ENCODE measurements at places on chromosomes 4 and X.

- no peak for DNase-seq
These were observed 50.9 kb downstream of the IDS start for GRCh38 chrX:149453906-149454822.

DNA sequence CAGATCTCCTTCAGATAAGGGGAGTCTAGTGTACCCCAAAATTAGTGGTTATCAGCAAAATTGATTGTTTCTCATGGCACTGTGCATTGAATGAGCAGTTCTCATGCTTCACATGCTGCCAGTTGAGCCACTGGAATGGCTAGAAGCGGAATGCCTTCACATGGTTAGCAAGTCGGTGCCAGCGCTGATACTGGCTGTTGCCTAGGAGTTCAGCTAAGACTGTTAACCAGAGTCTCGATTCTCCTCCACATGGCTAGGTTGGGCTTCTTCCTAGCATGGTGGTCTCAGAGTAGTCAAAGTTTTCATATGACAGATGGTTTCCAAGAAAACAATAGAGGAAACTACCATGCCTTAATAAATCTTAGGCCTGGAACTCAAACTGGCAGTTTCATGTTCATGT, 12.2 kb downstream of the ANTXR2 start:
- no peak for DNase-seq

DNA sequence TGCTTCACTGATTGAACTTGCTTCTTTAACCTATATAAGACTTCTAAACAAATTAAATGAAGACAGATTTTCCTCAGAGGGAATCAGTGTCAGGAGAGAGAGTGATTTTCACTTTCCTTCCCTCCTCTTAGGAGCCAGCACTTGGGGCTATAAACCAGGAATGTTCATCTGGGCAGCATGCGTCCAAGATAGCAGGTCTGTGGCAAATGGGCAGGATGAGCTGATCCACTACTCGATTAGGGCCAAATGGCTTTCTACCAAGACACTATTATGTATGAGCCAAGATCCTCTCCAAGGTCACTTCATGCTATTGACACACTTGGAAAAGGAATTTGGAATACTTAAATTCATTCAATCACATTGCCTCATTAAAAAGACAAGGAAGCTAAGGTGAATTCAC, 203.9 kb upstream of the GRID2 start:
- DNase-seq = no peak

GRCh38 chrX:68997511-68997910, 167.7 kb downstream of the PJA1 start:
- DNase-seq = no peak

DNA sequence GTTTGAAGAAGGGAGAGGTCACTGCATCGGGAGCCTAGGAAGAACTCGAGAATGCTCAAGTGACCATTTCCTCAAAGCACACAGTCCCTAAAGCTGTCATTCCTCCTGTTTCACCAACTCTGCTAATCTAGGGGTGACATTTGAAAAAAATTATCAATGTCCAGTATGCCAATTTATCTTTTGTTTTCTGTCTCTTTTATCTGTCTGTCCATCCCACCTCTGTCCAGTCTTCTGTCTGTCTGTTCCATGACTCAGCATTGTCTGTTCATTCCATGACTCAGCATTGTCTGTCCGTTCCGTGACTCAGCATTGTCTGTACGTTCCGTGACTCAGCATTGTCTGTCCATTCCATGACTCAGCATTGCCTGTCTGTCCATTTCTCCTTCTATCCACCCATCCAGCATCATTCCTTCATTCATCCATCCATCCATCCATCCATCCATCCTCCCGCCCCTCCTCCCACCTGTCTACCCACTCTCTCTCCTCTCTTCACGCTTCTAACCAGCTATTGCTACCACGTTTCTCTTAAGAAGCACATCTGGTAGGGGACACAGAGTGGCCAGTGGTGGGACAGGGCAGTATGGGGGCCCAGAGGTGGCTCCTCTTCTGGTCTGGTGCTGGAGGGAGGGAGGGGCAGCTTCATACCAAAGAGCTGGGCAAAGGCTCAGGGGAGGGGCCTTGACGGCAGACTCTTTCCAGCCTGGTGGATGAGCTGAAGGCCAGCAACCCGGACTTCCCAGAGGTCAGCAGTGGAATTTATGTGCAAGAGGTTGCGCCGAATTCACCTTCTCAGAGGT, 34.1 kb downstream of the HTRA3 start:
- peak; percentile 33 for DNase-seq

GRCh38 chrX:150197388-150197787, 165.7 kb upstream of the MAMLD1 start:
- DNase-seq = no peak

GRCh38 chr4:25343671-25344070, 31.1 kb downstream of the ZCCHC4 start:
- no peak for DNase-seq

GRCh38 chr4:168979338-168979737, 30.7 kb downstream of the CBR4 start:
- no peak for DNase-seq

- no peak for DNase-seq
These were observed 25.5 kb downstream of the INTS12 start for GRCh38 chr4:105683038-105683437.

DNA sequence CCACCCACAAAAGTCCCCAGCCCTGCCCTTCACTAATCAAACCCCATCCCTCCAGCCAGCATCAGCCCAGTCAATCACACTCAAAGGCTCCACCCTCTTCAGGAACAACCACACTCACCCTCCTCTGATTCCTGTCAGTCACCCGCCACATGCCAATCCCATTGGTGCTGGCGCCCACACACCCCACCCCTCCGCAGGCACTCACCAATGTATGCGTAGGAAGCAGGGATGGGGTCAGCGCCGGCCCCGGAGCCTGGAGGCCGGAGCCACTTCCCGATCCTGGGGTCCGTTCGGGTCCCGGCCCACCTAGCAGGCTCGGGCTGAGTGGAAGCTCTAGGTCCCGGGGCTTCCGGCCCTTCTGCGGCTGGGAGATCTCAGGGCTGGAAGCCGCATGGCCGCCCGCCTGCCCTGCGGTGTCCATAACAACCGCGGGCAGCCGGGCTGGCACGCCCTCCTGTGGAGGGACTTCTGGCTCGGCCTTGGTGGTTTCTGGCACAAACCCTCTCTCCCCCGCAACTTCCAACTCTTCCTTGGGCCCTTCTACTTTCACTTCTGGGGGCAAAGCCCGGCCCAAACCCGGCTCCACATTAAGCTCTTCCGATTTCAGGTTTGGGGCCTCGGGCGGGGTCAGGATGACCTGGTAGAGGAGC, 7.9 kb upstream of the CFP start:
- DNase-seq = peak; percentile 76

GRCh38 chrX:69136546-69137331, 28.5 kb downstream of the PJA1 start:
- DNase-seq = no peak

DNA sequence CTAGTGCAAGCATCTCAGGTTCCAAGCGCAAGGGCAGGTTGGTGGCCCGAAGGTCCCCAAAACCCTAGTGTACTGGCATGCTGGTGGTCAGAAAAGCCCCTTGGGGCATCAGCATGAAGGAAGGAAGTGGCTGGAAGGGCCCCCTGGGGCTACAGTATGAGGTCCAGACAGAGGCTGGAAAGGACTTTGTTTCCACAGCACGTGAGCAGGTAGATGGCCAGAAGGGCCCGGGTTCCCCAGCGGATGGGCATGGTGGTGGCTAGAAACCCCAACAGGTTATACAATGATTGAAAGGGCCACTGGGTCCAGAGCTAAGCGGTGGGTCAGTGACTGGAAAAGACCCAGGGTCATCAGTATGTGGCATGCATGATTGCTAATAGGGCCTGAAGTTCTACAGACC, 34.7 kb upstream of the DCAF8L1 start:
- no peak for DNase-seq

DNA sequence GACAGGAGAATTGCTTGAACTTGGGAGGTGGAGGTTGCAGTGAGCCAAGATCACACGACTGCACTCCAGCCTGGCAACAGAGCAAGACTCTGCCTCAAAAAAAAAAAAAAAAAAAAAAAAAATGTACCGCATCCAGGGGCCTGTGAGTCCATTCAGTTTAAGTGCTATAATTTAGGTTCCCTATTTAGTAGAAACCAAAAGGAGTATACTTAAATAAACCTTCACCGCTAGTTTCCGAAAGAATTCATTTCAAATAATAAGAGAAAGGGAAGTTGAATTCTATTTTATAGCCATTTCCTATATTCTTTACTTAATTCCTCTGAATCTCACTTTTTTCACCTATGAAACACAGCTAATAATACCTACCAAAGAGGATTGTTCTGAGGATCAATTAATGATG, 20.8 kb upstream of the LRBA start:
- no peak for DNase-seq

- DNase-seq = no peak
These were observed 102.1 kb downstream of the ANOS1 start for GRCh38 chrX:8629871-8630270.

DNA sequence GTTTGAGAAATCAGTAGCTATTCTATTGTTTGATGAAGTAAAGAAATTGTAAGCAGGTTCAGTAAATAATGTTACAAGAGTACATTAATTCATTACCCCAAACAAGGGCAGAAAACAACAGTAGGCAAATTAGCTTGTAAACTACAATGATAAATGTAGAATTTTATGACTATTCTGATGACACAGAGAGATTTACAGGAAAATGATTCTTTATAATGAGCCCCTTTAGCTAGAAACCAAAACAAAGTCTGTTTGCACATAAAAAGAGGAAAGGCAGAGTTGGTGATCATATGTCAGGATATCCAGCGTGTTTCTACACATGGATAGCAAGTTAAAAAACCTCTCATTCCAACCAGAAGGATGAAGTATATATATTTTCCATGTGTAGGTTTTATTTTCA, 204.8 kb downstream of the CFAP299 start:
- DNase-seq = no peak

- DNase-seq = no peak
These were observed 23.8 kb upstream of the PLK4 start for GRCh38 chr4:127856813-127857447.

DNA sequence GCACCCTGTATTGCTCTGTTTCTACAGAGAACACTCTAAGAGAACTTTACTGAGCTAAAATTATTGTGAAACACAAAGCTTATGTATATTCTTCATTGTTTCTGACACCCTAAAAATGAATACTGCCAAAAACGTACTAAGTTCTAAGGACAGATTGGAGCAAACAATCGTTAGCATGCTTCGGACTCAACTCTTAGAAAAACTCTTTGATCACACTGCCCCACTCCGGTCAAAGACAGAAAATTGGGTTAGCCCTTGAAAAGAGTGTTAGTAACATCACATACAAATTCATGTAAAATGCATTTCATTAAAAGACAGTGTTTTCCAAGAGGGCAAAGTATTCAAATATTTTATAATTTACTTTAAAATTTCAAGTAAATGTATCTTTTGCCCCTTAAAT, 177.4 kb downstream of the DCHS2 start:
- no peak for DNase-seq

GRCh38 chr4:30837131-30837539, 117.0 kb downstream of the PCDH7 start:
- DNase-seq = no peak

- DNase-seq = no peak
These were observed 256.1 kb downstream of the THOC2 start for GRCh38 chrX:123476611-123477219.

- no peak for DNase-seq
These were observed 323.3 kb downstream of the DHX15 start for GRCh38 chr4:24260923-24261564.

GRCh38 chr4:111501946-111502345, 643.3 kb upstream of the FAM241A start:
- DNase-seq = no peak

GRCh38 chrX:49183701-49184281, 2.4 kb downstream of the PRICKLE3 start:
- DNase-seq = no peak

DNA sequence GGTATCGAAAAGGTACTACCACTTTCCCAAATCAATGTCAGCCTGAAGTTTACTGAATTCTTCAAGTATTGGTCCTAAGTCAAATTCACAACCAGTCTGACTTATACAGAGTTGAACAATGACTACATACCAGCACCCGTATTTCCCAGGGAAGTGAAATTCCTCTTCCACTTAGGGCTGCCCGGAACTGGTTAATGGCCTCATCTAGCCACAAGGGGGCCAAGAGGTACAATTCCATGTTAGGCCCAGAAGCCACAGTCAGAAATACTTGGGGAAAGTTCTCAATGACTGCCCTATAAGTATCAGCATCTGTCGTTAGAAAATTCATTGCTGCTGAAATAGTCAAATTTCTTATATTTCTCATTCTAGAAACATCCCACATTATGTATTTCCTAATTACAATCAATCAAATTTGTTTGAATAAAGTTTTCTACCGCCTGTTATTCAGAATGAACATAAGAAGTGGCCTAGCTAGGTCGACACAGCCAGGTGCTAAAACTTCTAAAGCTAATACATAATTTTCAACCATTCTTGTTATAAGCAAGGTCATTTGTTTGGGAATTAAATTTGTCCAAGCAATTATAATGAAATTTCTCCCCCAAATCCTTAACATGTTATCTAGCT, 5.6 kb upstream of the PCDH7 start:
- DNase-seq = no peak

- no peak for DNase-seq
These were observed 13.4 kb downstream of the LEF1 start for GRCh38 chr4:108155373-108155772.

- no peak for DNase-seq
These were observed 19.3 kb upstream of the ADD1 start for GRCh38 chr4:2824329-2824835.

Data from activated effector memory CD4-positive, alpha-beta T cell treated with anti-CD3 and anti-CD28 coated beads, Interleukin-2, amount 50 U/mL, for 16 hours (primary cell).